Eye (tissue), 1 donor: ENCODE measurements at places on chromosomes 12 and 14.

DNA sequence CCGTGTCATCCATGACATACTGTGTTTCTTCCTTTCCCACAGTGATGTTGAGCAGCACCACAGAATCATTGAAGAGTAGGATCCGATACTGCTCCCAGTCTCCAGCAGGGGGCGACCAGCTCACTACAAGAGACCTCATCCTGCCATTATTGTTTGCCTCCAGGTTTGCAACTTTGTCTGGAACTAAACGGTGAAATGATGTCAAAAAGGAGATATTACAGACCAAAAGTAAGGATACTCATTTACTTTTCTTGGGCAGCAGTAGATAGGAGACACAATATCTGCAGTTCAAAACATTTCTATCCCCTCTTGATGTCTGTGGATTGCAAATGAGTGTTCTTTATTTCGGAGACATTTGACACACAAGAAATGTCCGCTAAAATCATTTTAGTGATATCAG lies 47.2 kb downstream of the PTPRB start:
- DNase-seq = peak; percentile 75

DNA sequence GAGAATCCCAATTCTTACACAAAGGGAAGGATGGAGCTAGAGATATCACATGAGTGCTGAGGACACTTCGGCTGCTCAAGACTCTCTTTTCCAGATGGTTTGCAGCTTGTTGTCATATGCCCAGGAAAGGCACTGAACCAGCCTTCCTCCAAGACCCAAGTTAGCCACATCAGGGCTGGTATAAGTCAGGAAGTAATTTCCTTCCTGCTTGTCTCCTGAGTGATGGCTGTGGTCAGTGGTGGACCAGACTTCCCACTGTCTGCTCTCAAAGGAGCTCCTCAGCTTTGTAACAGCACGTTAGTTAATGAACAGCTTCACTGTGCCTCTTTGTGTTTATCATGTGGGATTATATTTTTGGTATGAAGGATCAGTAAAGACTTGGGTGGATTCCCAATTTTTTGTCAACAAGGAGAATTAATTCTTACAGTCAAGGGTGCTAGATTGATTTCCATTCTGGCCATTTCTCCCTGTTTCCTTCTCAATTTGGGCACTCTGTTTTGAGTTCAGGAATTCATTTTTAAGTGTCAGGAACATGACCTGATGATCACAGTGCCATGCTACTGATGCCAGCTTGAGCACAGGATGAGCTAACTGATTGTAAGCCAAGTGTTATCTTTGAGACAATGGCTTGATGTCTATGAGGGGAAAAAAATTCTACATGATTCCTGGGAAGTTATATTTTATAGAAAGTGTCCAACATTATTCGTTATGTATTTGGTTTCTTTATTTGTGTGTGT lies 145.8 kb downstream of the GCH1 start:
- DNase-seq = no peak

- DNase-seq = no peak
Observed at GRCh38 chr14:104266631-104267575, 128.5 kb downstream of the KIF26A start.

- DNase-seq = no peak
Observed at GRCh38 chr12:72203764-72204335, 68.3 kb upstream of the TRHDE start.

DNA sequence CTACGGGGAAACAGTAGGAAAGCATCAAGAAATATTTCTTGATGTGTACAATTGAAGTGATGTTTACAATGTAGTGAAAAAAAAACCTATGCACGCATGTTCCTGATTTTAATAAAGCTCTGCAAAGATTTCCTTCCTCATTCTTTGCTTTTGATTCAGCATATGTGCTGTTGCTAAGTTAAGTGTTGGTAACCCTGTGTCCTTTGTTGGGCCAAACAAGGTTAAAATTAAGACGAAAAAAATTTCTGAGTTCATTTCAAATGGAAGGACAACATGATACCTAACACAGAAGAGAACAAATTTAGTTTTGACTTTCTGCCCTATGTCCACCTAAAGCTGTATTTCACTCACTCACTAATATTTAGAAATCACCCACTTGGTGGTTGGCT lies 62.8 kb downstream of the PPP2R5C start:
- no peak for DNase-seq
